ENCODE measurements at places on chromosomes 5 and 9.

- ATAC-seq = no peak
Observed at GRCh38 chr9:109145051-109145450, 22.0 kb downstream of the FRRS1L start.

DNA sequence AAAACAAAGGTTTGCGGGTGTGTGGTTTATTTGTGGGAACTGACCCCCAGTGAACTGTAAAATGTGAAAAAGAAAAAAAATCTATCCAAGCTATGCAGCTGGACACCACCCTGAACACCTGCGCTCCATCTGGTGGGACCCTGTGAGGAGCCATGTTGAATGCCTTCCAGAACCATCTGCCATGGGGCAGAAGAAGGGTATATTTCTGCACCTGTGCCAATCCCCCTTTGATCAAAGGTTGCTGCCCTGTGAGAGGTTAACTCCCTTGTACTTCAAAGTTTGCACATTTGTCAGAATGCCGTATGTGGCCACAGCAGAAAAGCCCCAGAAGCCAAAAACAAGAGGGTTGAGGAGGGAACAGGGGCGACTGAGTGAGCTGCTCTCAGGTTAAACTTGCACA, 148.5 kb upstream of the ALDH1B1 start:
- ATAC-seq = no peak

DNA sequence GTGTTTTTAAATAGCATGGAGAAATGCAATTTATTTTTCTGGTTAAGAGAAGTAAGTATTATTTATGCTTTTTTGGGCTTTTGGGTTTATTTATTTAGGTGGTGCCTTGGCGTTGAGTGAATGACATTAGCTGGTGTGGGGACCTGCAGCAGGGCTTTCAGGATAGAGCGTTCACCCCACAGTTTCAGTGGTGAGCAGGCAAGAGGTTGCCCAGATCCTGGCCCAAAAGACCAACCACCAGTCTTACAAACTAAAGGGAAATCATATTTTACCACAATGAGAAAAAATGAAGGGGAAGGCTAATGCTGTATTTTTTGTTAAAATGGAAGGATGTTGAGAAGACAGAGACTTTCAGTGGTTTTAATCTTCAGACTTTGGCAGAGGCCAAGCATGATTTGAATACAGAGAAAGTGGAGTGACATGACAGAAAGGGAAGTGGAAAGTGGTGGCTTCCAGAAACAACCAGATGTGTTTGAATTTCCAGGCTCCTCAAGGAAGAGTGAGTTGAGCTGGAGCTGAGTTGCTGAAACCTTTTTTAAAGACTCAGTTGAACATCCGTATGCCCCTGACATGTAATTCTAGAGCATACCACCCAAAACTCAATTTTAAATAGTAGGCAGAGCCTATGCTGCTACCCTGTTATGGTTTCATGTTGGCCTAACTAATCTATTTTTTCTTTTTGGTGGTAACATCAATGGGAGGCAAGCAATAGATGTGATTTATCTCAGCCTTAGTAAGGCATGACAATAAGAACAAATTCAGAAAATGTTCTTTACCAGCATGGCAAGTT, 94.8 kb downstream of the AOPEP start:
- no peak for ATAC-seq

GRCh38 chr5:124671193-124671592, 75.2 kb downstream of the ZNF608 start:
- ATAC-seq = no peak

GRCh38 chr9:89380437-89381307, 62.4 kb downstream of the SECISBP2 start:
- no peak for ATAC-seq

DNA sequence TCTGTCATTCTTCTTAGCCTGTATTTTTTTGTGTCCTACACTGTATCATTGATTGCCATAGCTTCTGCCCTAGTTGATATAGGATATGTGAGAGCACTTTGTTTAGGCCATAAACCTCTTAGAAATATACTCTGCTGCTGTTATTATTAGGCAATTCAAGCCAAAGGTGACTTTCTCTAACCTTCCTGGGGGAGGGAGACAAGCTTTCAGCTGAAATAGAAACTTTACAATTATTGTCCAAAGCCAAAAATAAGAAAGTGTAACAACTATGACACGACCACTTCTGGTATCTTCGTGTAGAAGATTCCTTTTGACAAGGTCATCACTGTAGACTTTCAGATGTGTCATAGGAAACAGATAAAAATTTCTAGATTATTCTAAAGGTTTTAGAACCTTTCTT, 12.2 kb upstream of the CSNK1A1 start:
- no peak for ATAC-seq

DNA sequence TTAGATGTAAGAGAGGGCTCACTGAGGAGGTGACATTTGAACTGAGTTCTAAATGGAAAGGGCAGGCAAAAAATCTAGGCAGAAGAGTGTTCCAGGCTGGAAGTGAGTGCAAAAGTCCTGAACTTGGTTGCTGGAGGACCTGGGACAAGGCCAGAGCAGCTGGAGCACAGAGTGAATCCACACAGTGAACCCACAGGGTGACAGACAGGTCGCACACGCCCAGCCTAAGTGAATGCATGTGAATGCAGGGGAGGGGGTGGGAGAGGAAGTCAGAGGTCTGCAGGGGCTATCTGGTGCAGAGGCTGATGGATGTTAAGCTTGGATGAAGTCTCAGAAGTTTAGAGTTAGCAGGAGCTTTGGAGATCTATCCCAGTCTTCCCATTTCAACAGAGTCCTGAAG, 556 bp upstream of the TTF1 start:
- no peak for ATAC-seq

GRCh38 chr5:142722896-142723295, 37.0 kb upstream of the FGF1 start:
- no peak for ATAC-seq

DNA sequence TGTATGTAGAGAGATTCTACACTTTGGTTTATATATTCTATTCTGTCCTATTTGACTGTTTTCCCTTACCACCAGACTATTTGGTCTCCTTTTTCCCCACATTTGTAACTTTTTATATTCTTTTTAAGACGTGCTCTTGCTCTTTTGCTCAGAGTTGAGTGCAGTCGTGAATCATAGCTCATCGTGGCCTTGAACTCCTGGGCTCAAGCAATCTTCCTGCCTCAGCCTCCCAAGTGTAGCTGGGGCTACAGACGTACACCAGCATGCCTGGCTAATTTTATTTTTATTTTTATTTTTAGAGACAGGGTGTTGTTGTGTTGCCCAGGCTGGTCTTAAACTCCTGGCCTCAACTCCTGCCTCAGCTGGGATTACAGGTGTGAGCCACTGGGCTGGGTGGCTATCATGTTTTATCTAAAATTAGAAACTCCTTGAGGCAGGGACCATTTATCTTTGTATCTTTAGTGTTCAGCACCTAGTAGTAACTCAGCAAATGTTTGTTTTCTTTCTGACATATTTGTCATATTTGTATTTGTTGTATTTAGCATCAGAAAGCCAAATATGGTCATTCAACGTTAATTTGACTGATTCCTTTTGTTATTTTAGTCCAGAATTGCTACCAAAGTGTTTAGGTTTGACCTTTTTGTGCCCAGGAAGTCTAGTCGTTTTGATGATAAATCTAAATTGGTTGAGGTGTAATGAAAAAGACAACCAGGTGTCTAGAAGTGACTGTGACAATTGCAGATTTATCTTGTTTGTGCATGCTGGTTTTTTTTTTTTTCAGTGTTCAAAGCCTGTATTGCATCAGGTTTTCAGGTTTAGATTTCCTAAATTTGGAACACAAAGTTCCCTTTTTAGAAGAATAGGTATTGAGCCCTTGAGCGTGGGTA, 44.3 kb downstream of the ERBIN start:
- ATAC-seq = no peak

- ATAC-seq = no peak
Observed at GRCh38 chr5:2697446-2698200, 53.9 kb downstream of the IRX2 start.

DNA sequence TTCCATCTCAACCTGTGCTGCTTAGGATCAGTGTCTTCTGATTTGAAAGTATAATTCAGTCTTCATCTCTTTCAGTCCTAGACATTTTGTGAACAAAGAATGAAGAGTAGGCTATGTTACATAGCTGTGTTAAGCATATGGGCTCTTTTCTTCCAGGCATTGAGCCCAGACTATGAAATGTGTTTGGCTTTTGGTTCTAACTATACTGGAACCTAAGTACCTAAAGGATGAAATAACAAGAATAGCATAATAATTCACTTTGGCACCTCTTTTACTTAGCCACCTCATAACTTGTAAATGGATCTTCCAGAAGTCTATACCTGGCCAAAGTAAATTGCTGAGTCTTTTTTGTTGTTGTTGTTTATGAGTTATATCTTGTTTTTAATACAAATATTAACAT, 71.4 kb downstream of the SLF1 start:
- no peak for ATAC-seq

DNA sequence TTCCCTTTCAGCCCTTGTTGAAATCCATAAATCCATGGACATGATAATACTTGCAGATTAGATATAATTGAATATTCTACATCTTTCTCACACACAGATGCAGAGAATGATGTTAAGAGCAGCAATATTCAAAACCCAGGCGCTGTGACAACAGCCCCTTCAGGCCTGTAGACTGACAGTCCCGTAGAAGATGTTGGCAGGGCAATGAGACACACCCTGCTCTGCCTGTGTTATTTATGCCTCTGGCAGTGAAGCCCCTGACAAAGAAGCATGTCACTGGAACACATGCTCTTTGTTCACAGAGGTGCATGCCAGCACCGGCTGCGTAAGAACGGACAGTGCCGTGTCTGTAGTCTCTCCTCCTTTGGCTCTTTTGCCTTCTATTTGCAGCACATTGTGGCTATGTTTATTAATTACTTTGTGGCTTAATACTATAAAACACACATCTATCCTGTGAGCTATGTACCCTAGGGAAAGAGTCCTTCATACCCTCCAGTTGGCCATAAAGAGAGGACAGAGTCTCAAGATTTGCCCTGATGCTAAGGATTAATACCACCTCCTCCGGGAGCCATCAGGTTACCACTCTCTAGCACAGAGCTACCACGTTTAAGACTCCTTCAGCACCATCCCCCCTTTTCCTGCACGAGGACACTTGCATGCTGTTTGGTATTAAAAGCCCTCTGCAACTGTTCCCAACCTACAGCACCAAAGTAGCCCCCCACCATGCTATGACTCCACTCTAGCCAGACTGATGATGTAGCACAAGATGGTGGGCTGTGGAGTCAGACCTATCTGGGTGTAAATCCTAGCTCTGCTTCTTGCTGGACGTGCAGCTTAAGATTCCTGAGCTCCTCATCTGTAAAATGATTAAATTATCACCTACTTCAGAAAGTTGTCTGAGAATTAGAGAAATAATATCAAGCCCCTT, 2.0 kb upstream of the ANP32B start:
- no peak for ATAC-seq

DNA sequence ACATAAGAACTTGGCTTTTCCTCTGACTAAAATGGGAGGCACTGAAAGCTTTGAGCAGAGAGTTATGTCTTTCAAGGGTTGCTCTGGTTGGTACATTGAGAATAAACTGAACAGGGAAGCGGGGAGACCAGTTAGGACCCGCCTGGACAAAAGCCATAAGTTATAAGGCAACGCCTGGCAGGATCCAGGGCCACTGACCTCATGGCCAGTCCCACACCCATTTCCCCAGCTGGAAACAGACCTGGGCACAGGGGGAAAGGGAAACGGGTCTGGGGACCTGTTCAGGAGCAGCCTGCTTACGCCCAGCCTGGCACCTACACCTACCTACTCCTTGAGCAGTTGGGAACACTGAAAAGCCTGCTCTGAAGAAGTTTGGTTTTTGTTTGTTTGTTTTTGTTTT, 1.3 kb downstream of the SPINK4 start:
- ATAC-seq = no peak

GRCh38 chr5:137195483-137195882, 303.6 kb downstream of the SPOCK1 start:
- ATAC-seq = no peak

DNA sequence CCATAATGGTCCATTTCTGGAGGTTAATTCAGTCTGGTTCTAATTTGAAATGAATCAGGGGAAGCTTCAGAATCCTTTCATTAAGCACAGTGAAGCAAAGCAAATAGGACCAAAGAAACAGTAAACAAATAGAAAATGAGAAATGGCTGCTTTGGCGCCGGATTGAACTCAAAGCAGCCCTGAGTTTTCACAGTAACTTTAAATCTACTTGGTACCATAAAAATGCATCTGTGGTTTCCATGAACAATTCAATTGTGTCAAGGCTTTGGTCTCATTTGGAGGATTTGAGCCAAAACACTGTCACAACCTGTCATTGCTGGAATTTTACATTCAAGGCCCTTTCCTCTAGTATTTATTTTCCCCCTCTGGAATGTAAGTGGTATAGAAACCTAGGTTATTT, 25.9 kb upstream of the DAPK1 start:
- no peak for ATAC-seq

DNA sequence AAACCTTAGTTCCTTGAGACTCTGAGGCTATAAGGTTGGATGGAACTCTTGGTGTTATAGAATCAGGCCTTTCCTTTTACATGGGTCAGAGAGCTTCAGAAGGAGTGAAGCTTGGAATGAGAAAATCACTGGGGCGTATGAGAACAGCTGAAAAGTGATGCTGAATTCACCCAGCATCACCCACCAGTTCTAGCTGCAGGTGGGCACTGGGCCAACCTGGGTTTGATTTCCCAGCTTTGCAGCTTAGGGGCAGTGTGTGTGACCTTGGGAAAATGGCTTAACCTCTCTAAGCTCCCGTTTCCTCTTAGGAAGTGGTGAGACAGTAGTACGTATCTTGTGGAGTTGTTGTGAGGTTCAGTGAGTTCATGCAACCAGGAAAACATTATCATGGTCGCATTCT, 10.7 kb downstream of the PCDH12 start:
- no peak for ATAC-seq

DNA sequence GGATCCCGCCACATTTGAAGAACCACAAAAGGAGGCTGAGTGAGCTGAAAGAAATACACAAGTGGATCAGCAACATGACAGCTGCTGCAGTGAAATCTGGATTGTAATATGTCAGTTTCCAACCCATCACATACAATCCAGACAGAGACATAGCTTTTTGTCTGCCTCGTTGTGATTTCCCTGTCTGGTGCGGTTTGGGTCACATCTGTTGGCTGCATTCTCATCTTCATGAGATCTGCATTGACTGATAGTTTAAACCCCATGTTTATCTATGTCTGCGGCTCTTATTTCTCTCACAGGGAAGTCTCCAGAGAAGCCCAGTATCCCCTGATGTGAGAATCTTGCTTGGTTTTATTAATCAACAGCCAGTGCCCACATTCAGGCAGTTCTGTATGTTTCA, 403.1 kb upstream of the ZNF608 start:
- no peak for ATAC-seq

DNA sequence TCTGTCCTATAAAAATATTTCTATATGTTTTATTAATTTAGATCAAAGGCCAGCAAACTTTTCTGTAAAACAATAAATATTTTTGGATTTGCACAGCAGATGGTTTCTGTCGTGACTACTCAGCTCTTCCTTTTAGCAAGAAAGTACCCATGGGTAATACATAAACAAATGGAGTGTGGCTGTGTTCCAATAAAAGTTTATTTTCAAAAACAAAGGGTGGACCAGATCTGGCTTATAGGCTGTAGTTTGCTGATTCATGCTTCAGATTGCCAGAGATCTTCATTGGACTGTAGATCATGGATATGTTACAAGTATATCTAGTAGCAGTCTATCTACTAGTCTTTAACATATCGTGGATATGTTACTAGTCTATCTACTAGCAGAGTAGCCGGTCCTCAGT, 590.5 kb downstream of the CSNK1G3 start:
- ATAC-seq = no peak

GRCh38 chr5:150587856-150588595, 52.4 kb upstream of the SYNPO start:
- no peak for ATAC-seq
